ENCODE measurements at places on chromosomes 11 and 22. TPM values are rescaled to one million over a fixed set of nuclear protein-coding genes. Genes with fewer than 3 reads are reported as not detected.

GRCh38 chr22:21446827-21447690 is 20.1 kb upstream of the TMEM191C start:
- H3K4me1 ChIP-seq, result no peaks in the 10 kb centered on the region
- H3K4me3 ChIP-seq, result no peak overlapping the region
- no peaks in the 10 kb centered on the region for H3K27me3 ChIP-seq
- H3K36me3 ChIP-seq, result peaks cover 4% of the 10 kb centered on the region
- no peak for DNase-seq

DNA sequence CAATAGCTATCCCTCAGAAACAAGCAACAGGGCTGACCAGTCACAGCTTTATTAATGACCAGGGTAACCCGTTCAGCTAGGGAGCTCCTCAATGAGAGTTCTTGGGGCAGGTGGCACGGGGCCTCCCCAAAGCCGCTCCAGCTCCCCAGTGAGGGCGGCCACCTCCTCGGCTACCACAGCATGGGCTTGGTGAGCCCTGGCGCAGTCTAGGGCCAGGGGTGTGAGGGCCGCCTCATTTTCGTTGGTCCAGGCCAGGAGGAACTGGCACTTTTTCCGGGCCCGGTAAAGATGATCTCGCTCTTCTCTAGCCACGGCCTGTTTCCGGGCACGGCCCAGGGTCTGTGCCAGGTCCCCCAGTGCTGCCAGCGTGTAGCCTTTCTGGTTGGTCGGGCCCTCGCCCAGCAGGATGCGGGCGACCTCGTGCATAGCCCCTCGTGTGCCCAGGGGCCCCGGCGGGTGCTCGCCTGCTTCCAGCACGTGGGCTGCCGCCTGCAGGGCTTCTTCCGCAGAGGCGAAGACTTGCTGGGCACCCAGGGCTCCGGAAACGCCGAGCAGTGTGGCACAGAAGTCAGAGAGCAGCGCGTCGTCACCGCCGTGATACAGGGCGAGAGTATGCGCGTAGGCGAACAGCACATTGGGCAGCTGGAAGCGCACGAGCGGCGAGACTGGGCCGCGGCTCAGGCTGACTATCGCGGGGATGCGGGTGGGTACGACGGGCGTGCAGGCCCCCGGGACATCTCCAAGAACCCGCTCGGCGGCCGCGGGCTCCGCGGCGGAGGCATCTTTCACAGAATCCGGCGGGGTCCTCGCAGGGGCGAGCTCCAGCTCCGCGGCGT is 913 bp downstream of the ZNHIT2 start:
- no peaks in the 10 kb centered on the region for H3K27me3 ChIP-seq
- H3K36me3 ChIP-seq, result peaks cover 13% of the 10 kb centered on the region
- H3K4me3 ChIP-seq, result peak overlapping the region; percentile 70
- DNase-seq, result peak; percentile 35

Gene SPDYC
- total RNA-seq, result not detected

Gene PIH1D2
- total RNA-seq, result 1.0 TPM

Gene NAV2
- 45.3 TPM for total RNA-seq

Gene SIAE
- total RNA-seq, result 128 TPM

GRCh38 chr11:47971501-47971900 is 8.9 kb upstream of the PTPRJ start:
- DNase-seq, result no peak
- H3K27me3 ChIP-seq, result no peaks in the 10 kb centered on the region

- no peak for DNase-seq
- H3K36me3 ChIP-seq, result no peaks in the 10 kb centered on the region
- peak overlapping the region; percentile 96 for H3K4me3 ChIP-seq
- H3K4me1 ChIP-seq, result no peaks in the 10 kb centered on the region
- no peaks in the 10 kb centered on the region for H3K27me3 ChIP-seq
These were observed 599 bp upstream of the PPP2R1B start for GRCh38 chr11:111766834-111767142.

Gene VSIG10L2
- total RNA-seq, result not detected

DNA sequence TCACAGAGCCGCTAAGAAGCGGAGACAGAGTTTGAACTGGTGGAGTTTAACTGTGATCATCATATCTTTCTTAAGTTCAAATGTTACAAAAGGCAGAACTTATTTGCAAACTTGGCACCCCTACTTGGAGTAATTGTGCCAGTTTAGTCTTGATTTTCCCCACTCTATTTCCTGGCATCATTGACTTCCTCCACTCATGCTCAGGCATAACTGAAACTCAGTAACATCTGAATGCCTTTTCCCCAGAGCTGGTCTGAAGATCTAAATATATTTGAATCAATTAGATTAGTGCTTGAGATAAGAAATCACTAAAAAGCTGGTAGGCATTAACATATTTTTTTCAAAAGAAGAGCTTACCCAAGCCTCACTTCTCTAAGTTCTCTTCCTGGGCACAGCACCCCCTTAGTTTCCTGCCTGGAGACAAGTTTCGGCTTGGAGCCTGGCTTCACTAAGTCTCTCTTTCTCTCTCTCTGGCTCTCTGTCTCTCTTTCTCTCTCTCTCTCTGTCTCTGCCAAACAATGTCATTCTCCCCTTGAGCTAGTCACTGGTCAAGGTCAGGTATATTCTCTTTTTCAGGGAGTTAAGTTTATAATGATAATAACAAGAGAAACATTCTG is 190.8 kb downstream of the LUZP2 start:
- no peaks in the 10 kb centered on the region for H3K4me1 ChIP-seq
- no peak overlapping the region for H3K27ac ChIP-seq
- DNase-seq, result no peak
- H3K4me3 ChIP-seq, result no peak overlapping the region

DNA sequence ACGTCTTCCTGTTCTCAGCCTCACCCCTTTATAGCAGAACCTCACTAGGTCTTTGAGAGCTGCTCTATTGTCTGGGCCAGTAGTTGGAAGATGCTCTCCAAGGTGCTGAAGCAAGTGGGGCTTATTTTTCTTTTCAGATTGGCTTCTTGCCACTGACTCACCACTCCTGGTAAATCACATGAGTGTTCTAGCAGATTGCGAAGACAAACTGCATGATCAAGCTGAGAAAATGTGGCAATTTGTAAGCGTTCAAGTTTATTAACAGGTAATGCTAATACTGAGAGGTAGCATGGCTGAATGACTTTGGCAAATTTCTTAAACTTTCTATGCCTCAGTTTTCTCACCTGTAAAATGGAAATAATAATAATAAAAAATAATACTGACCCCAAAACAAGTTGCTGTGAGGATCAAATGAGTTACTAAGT is 59.2 kb downstream of the CACNG2 start:
- no peak overlapping the region for H3K4me3 ChIP-seq
- H3K36me3 ChIP-seq, result no peaks in the 10 kb centered on the region
- H3K27ac ChIP-seq, result no peak overlapping the region
- no peaks in the 10 kb centered on the region for H3K27me3 ChIP-seq
- no peaks in the 10 kb centered on the region for H3K4me1 ChIP-seq

DNA sequence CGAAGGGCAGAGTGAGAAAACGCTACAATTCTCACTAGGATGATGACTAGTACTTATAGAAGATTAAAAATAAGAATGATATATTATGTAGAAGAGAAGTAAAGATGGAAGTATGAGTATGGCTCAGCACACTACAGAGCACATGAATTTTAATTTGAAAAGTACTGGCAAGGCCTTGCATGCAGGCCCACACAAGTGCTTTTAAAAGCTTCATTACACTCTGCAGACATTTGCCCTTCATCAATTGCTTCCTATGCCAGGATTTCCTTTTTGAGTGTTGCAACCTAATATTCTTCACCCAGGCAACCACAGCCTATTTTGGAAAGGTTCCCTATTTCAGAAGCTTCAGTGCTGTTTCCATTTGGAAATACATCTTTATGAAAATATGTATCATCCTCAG is 81.1 kb downstream of the LARGE2 start:
- no peaks in the 10 kb centered on the region for H3K4me1 ChIP-seq
- H3K4me3 ChIP-seq, result no peak overlapping the region

DNA sequence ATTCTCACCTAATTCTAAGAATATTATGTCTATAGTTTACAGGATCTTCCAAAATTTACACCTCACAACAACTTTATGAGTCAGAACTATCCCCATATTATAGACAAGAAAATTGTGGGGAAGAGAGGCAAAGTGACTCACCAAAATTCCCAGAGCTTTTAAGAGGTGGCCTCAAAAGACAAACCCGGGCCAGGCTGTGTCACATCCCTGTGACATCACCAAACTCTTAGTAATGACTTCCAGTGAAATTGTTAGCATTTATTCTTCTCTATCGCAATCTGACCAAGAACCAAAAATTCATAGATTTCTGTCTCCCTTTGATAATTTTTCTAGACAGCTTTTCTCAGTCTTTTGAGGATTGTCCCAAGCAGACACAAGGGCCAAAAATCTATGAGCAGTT is 134.3 kb downstream of the SNX19 start:
- no peak for DNase-seq
- no peaks in the 10 kb centered on the region for H3K27me3 ChIP-seq
- no peak overlapping the region for H3K27ac ChIP-seq
- H3K36me3 ChIP-seq, result no peaks in the 10 kb centered on the region
- no peaks in the 10 kb centered on the region for H3K4me1 ChIP-seq

GRCh38 chr11:82507288-82507687 is 226.4 kb downstream of the FAM181B start:
- H3K36me3 ChIP-seq, result no peaks in the 10 kb centered on the region
- no peak overlapping the region for H3K27ac ChIP-seq
- no peak for DNase-seq
- H3K4me3 ChIP-seq, result no peak overlapping the region
- no peaks in the 10 kb centered on the region for H3K27me3 ChIP-seq

- no peaks in the 10 kb centered on the region for H3K27me3 ChIP-seq
- peaks cover 16% of the 10 kb centered on the region for H3K4me1 ChIP-seq
- no peak overlapping the region for H3K4me3 ChIP-seq
- DNase-seq, result no peak
These were observed 15.8 kb downstream of the PHLDB1 start for GRCh38 chr11:118623269-118623655.

DNA sequence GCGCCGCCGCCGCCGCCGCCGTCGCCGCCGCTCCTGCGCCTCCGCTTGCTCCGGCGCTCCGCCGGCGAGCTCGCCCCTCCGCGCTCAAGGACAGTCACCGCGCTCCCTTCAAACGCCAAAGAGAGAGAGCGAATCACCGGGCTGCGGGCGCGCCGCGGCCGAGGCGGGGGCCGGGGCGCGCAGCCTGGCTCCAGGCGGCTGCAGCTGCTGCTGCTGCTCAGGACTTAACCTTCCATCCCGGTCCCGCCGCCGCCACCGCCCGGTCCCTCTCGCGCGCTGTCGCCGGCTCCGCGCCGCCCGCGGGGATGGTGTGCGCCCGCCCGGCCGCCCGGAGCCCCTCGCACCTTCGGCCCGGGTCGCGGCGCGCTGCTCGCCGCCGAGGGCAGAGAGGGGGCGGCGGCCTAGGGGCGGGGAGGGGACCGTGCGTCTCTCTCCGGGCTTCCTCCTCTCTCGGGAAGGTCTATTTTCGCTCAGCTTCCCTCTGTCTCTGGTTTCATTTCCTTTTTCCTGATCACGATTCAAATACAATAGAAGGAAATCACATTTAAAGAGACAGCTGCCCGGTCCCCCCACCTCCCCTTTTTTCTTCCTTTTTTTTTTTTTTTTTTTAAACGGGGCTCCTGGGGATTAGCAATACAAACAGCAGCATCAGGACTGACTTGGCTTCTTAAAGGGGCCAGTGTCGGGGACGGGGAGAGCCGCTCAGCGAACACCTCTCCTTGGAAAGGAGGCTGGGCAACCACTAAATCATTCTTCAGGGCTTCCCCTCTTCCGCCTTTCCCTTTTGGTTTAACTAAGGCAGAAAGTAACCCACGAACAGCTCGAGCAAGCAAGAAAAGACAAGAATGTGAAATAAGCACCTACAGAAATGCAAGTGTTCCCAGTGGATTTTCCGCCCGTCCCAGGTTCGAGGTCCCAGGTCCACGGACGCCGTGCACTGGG is 22.1 kb downstream of the LMO2 start:
- DNase-seq, result peak; percentile 49
- peak overlapping the region; percentile 51 for H3K4me3 ChIP-seq
- H3K36me3 ChIP-seq, result no peaks in the 10 kb centered on the region
- peaks cover 24% of the 10 kb centered on the region for H3K27me3 ChIP-seq
- H3K27ac ChIP-seq, result peak overlapping the region; percentile 60
- H3K4me1 ChIP-seq, result no peaks in the 10 kb centered on the region

DNA sequence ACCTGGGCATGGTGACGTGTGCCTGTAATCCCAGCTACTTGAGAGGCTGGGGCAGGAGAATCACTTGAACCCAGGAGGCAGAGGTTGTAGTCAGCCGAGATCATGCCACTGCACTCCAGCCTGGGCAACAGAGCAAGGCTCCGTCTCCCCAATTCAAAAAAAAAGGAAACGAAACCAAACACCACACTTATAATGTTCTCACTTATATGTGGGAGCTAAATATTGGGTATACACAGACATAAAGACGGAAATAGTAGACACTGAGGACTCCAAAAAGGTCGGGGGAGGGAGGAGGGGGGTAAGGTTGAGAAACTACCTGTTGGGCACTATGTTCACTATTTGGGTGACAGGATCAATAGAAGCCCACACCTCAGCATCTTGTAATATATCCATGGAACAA is 94.3 kb downstream of the GAB2 start:
- no peak overlapping the region for H3K27ac ChIP-seq
- no peak for DNase-seq
- H3K36me3 ChIP-seq, result no peaks in the 10 kb centered on the region
- no peaks in the 10 kb centered on the region for H3K27me3 ChIP-seq
- H3K4me1 ChIP-seq, result peaks cover 4% of the 10 kb centered on the region

Gene RTN4R
- 6.1 TPM for total RNA-seq

Gene ROM1
- total RNA-seq, result 3.6 TPM

GRCh38 chr11:89495951-89496350 is 4.8 kb upstream of the NOX4 start:
- H3K27me3 ChIP-seq, result peaks cover 5% of the 10 kb centered on the region
- H3K36me3 ChIP-seq, result no peaks in the 10 kb centered on the region
- no peak overlapping the region for H3K27ac ChIP-seq
- no peak overlapping the region for H3K4me3 ChIP-seq

DNA sequence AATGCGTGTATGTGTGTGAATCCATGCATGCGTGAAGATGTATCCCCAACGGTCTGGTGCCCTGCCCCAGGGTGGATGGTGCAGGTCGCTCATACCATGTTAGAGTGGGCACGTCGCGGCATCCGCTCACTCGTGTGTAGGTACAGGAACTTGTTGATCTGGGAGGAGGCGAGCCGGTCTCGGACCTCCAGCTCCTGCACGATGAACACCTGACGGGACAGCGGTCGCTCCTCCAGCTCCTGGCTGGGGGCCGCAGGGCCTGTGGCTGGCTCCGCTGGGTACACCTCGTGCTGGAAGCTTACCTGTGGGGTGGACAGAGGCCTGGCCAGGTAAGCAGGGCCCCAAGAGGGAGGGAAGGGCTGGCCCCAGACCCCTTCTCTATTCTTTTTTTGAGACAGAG is 18.5 kb downstream of the ATG2A start:
- H3K36me3 ChIP-seq, result peaks cover 2% of the 10 kb centered on the region
- DNase-seq, result no peak
- H3K27me3 ChIP-seq, result no peaks in the 10 kb centered on the region

- H3K27me3 ChIP-seq, result peaks cover 10% of the 10 kb centered on the region
- no peaks in the 10 kb centered on the region for H3K4me1 ChIP-seq
- DNase-seq, result no peak
- H3K27ac ChIP-seq, result no peak overlapping the region
- no peak overlapping the region for H3K4me3 ChIP-seq
These were observed 241.7 kb downstream of the MIAT start for GRCh38 chr22:26898946-26899605.

Gene GRK3
- 5.3 TPM for total RNA-seq

GRCh38 chr11:70707821-70708220 is 309.5 kb downstream of the CTTN start:
- no peak for DNase-seq
- H3K27ac ChIP-seq, result no peak overlapping the region
- no peak overlapping the region for H3K4me3 ChIP-seq
- no peaks in the 10 kb centered on the region for H3K27me3 ChIP-seq
- no peaks in the 10 kb centered on the region for H3K36me3 ChIP-seq

- no peaks in the 10 kb centered on the region for H3K36me3 ChIP-seq
- H3K4me1 ChIP-seq, result peaks cover 35% of the 10 kb centered on the region
- peak; percentile 53 for DNase-seq
- H3K4me3 ChIP-seq, result no peak overlapping the region
- H3K27ac ChIP-seq, result peak overlapping the region; percentile 97
These were observed 14.8 kb upstream of the MFNG start for GRCh38 chr22:37500745-37501609.
